Eye (tissue), 1 donor: ENCODE measurements at places on chromosomes 12 and 14.

- DNase-seq, result no peak
Observed at GRCh38 chr12:56999456-56999855, 6.9 kb downstream of the ZBTB39 start.

GRCh38 chr14:59406454-59407245, 58.5 kb downstream of the GPR135 start:
- no peak for DNase-seq

DNA sequence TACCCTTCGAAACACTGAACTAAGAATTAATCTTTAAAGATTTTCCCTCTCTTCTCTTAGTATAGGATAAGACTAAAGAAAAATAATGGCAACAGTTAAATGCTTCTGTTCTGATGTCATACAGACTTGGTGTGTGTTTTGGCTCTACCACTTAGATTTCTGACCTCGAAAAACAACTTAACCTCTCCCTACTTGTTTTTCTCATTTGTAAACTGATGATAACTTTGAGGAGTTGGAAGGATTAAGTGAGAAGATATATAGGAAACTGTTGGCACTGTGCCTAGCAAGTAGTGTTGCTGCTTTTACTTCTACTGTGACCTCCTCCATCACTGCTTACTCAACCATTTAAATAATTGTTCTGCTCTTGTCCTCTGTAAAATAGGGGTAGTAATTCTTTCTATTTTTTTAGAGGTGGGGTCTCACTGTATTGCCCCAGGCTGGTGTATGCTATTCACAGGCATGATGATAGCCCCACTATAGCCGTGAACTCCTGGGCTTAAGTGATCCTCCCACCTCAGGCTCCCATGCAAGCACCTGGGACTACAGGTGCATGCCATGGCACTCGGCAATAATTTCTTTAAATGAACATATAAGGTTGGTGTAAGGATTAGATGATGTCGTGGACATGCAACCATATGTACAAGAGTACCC, 22.4 kb downstream of the PALS1 start:
- DNase-seq, result no peak

DNA sequence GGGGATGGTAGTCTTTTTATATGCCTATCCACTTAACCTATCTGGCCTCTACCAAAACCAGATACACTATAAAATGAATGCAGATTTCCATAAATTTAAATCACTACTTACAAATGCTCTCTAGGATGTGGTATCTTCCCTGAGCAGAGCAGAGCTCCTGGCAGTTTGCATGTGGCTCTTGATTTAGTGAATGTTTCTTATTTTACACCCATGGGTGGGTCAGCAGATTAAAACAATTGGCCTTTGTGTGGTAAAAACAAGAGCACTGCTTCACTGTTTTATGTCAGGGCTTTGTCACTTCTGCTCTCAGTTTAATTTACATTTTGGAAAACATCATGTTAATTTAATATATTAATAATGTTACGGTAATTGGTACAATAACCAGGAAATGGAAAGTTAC, 5.5 kb downstream of the TAS2R19 start:
- no peak for DNase-seq
